ENCODE measurements at places on chromosomes 5 and 9.
A peak's percentile ranks its signal among the peaks of the same experiment; 100 is the strongest.

DNA sequence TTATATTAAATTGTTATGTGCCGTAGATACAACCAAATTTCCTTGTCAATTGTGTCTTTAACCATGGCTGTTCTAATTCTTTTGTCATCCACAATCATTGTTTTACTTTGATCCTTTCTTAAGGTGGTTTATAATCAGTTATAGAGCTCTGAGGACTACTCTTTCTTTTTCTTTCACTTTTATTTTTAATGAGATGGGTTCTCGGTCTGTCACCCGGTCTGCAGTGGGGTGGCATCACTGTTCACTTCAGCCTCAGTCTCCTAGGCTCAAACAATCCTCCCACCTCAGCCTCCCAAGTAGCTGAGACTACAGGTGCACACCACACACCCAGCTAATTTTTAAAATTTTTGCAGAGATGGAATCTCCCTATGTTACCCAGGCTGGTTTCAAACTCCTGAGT lies 74.2 kb downstream of the ANXA2R start:
- no peak for DNase-seq

DNA sequence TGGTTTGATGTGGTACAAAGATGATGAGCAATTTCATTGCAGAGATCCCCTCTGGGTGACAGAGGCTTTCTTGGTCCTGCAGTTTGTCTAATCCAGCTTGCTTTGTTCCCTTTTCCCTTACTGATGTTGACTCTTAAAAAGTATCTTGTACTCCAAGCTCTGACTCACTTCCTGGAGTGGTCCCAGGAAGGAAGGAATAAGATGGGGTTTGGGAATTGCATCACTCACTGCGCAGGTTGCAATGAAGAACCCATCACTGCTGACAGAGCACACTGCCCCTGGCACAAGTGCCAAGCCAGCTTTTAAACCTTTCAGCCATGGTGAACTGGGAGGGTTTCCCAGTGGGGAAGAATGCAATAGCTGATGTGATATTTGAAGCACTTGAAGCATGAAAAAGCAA lies 662.2 kb upstream of the CTNND2 start:
- no peak for DNase-seq

DNA sequence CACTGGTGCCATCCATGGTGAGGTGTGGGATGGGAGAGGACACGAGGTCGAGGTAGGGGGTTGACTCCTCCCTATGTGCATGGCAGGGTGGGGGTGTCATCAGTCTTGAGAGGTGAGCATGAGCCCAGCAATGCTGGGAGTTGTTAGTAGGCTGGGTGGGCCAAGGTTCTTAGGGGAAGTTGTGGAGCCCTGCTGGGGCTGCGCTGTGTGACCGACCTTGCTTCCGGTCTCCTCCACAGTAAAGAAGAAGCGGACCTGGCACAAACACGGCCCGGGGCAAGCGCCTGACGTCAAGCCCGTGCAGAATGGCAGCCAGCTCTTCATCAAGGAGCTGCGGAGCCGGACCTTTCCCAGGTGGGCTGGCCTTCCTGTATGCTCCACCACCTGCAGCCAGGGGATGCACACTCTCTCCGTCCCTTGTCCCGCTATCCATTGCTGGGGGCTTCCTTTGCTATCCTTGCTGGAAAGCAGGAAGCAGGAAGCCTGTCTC lies 59.8 kb downstream of the PHF2 start:
- DNase-seq, result no peak

DNA sequence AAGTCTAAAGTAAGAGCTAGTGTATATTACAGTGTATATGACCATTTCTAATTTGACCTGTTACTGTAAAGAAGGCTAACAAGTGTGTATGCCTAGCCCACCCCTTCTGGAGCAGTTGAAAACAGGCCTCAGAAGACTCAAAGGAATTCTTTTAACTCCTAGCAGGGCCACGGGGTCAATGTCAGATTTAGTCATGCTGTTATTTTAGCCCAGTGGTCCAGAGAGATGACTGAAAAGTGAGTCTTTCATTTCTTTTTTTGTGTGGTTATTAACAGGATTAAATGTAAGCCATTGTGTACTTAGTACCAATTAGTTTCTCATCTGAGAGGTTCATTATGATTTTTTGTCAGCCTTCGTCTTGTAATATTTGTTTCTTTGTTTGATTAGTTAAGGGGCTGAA lies 24.4 kb downstream of the ZCCHC7 start:
- DNase-seq, result no peak

GRCh38 chr5:181160152-181160754 lies 12.9 kb downstream of the OR2V2 start:
- DNase-seq, result peak; percentile 80

GRCh38 chr5:36162810-36163486 lies 11.0 kb downstream of the SKP2 start:
- no peak for DNase-seq
